Natural killer cell (primary cell): ENCODE measurements at places on chromosomes 7 and 10. TPM values are rescaled to one million over a fixed set of nuclear protein-coding genes. Genes with fewer than 3 reads are reported as not detected.

Gene FAM237B
- not detected for total RNA-seq

Gene STRIP2
- 1.7 TPM for total RNA-seq

Gene GNAT3
- total RNA-seq: not detected

Gene LMOD2
- not detected for total RNA-seq
